Neural crest cell (in vitro differentiated cells): ENCODE measurements at places on chromosomes 4 and X.

DNA sequence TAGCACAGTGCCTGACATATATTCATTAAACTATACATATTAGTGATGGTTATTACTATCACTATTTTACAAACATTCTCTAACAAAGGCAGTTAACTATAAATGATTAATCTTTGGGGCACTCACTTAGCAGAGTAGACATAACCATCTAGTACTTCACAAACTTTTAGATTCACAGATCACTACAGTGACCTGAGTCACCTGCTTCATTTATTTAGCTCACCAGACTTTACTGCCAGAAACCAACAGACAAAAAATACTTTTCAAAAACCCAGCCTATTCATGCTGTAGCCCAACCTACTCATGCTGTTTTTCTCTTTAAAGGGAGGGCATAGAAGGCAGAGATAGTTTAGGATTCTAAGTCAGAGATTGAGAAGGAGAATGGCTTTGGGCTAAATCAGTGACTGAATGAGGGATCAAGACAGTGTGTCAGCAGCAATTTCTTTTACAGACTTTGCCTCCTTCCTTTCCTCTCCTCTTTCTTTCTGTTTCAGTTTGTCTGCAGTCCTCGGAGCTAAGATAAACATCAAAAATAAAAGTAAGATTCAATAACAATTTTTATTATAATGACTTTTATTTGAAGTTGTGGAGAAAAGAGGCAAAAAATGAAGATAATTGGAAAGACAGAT is 34.7 kb upstream of the PDE5A start:
- peaks cover 34% of the 10 kb centered on the region for H3K4me1 ChIP-seq
- peak overlapping the region; percentile 58 for H3K27ac ChIP-seq
- H3K4me3 ChIP-seq: no peak overlapping the region
- no peaks in the 10 kb centered on the region for H3K27me3 ChIP-seq
- H3K36me3 ChIP-seq: no peaks in the 10 kb centered on the region

DNA sequence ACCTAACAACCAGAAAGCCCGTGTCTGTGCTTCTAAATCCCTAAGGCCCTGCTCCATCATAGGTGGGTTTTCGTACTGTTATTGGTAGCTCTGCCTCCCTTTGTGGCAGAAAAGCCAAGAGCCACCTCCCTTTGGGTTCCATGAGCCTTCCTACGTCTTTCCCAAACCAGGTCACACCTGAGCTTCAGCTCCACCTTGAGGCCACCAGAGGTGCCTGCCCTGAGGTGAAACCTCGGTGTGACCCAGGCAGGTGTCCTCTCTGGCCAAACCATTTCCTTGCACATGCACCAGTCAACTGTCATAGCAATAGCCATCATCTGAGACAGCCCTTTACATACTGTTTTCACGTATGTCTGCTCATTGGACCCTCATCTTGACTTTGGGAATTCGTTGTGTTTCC is 188.0 kb upstream of the RBPJ start:
- H3K27me3 ChIP-seq: no peaks in the 10 kb centered on the region
- H3K4me3 ChIP-seq: no peak overlapping the region
- no peak overlapping the region for H3K27ac ChIP-seq
- H3K4me1 ChIP-seq: no peaks in the 10 kb centered on the region
- H3K36me3 ChIP-seq: no peaks in the 10 kb centered on the region

DNA sequence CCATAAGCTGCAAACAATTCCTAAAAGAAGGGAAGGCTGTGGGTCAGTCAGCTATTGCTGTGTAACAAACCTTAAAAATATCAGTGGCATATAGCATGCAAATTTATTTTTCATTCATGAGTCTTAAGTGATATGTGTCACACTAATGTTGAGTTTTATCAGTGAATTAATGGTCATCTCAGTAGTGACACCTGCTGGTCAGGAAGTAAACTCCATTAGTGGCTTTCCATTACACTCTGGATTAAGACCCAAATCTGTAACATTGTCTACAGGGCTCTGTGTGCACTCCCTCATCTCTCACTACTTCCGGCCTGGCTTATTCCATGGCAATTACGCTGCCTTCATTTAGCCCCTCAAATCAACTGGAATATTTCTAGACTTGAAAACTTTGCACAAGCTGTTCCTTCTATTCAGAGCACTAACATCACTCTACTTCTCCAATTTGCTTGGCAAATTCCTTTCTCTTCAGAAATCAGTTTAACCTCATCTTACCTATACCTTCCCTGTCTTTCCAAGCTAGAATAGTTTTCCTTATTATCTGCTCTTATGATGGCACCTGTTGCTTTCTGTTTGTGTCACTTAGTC is 217.3 kb upstream of the TAPT1 start:
- no peak overlapping the region for H3K4me3 ChIP-seq
- DNase-seq: no peak
- H3K36me3 ChIP-seq: no peaks in the 10 kb centered on the region
- no peaks in the 10 kb centered on the region for H3K4me1 ChIP-seq

DNA sequence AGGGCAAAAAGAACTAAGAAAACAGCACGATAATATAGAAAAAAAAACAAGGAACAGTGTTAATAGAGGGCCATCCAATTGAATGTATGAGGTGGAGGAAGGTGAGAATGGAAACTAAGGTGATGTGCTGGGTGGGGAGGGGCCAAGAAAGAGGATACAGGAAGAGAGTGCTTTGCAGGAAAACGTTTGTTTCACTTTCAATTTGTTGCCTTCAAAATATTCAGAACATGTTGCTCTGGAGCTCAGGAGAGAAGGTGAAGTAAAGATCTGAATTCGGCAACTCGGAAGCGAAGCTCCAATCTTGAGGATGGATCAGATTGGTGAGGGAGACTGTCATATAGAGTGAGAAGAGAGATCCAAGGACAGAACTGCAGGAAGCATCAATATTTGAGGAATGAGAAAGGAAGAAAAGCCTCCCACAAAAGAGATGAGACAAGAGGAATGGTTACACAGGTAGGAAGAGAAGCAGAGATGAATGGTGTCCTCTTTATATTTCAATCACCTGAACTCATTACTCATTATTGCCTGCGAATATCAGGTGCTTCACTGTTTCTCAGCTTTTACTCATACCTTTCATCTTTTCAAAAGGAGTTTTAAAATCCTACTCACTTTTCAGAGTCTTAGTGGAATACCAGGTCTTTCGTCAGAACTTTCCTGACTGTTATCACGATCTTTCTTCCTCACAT is 14.7 kb upstream of the SEC24D start:
- H3K4me3 ChIP-seq: no peak overlapping the region
- H3K36me3 ChIP-seq: no peaks in the 10 kb centered on the region

DNA sequence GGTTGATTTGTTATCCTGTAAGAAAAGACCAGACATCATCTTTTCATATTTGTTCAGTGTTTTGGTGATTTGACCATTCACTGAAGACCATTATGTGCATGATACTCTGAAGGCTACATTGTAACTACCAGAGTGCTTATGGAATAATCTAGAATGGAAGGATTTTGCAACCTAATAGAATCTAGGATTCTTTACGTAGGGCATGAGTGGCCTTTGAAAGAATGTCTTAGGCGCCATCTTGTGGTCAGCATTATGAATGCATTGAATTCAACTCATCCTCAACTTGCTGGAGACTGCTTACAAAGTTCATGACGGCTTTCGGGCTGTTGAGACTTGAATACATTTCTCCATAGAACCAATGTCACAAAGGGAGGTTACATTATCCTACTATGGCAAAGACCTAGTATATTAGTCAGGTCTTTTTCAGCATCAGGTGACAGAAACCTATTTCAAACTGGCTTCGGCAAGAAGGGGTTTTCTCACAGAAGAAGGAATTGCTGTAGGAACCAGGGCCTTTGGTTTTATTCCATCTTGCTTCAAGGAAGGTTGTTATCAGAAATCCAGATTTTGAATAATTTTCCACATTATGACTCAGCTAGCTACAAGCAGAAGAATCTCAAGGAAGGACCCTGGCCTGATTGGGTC is 104.1 kb downstream of the GPAT3 start:
- H3K4me1 ChIP-seq: no peaks in the 10 kb centered on the region
- H3K36me3 ChIP-seq: no peaks in the 10 kb centered on the region
- peaks cover 31% of the 10 kb centered on the region for H3K27me3 ChIP-seq
- peak; percentile 71 for DNase-seq
- no peak overlapping the region for H3K27ac ChIP-seq

- H3K4me3 ChIP-seq: no peak overlapping the region
- H3K27ac ChIP-seq: no peak overlapping the region
- H3K36me3 ChIP-seq: no peaks in the 10 kb centered on the region
- no peaks in the 10 kb centered on the region for H3K27me3 ChIP-seq
- no peak for DNase-seq
Measured at GRCh38 chr4:130486186-130486585, 1390.2 kb downstream of the C4orf33 start.

- H3K36me3 ChIP-seq: no peaks in the 10 kb centered on the region
- no peaks in the 10 kb centered on the region for H3K27me3 ChIP-seq
- H3K4me1 ChIP-seq: no peaks in the 10 kb centered on the region
- H3K27ac ChIP-seq: no peak overlapping the region
Measured at GRCh38 chr4:41982716-41983115, 1.2 kb downstream of the DCAF4L1 start.

DNA sequence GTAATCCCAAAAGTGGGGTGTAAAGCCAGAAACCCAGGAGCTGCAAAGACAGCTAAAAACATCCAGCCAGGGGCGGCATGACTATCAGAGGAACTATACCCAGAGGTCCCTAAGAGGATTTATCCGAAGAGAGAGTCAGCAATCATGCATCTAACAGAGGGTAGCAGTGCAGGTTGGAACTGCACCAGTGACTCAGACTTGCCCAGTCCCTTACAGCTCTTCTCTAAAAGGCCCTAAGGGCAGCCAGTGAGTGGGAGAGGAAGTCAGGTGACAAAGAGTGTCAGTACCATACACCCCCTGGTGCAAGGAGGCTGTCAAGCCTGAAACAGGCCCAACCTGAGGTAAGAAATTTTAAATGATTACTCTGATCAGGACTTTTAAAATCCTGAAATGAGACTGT is 88.1 kb downstream of the CAMK2D start:
- peaks cover 8% of the 10 kb centered on the region for H3K4me1 ChIP-seq
- H3K27me3 ChIP-seq: no peaks in the 10 kb centered on the region
- H3K4me3 ChIP-seq: no peak overlapping the region
- DNase-seq: no peak

DNA sequence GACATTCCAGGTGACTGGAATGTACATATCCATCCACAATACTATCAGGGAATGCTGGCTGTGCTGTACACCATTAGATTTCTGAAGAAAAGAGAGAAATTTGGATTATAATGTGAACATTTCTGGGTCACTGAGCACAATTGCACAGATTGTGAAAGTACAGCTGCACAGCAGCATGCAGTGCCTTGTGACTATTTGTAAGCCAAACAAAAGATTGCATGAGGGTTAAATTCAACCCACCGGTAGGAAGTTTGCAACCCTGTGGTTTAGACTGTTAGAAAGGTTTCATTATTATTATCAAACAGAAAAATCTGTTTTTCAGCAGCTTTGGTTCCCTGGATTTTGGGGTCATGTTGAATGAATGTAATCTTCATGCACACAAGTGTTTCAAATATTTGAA is 24.5 kb downstream of the DDIT4L start:
- no peak overlapping the region for H3K27ac ChIP-seq
- H3K4me3 ChIP-seq: no peak overlapping the region
- DNase-seq: no peak
- peaks cover 23% of the 10 kb centered on the region for H3K4me1 ChIP-seq
- peaks cover 5% of the 10 kb centered on the region for H3K27me3 ChIP-seq

GRCh38 chr4:53943345-53944085 is 120.9 kb downstream of the CHIC2 start:
- peaks cover 12% of the 10 kb centered on the region for H3K36me3 ChIP-seq
- no peaks in the 10 kb centered on the region for H3K4me1 ChIP-seq
- H3K4me3 ChIP-seq: no peak overlapping the region
- no peaks in the 10 kb centered on the region for H3K27me3 ChIP-seq
- no peak for DNase-seq
- H3K27ac ChIP-seq: no peak overlapping the region

DNA sequence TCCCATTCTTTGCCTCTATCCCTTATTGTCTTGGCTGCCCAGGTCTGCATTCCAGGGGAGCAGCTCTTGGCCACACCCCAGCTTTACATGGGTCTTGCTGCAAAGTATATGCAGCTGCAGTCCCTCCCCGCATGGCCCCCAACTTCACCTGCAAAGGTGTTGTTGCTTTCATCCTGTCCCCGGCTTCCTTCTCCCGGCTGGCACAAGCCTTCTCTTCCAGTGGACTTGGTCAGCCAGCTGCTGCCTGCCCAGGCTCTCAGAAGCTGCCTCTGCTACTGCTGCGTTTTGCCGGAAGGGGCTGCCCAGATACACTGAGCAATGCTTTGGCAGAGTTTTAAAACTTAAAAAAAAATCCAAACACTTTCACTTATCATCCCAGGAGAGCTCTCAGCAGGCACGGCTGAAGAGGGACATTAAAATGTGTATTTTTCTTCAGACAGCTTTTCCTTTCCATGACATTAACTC is 121.2 kb upstream of the PDLIM3 start:
- H3K36me3 ChIP-seq: no peaks in the 10 kb centered on the region
- DNase-seq: no peak
- H3K4me3 ChIP-seq: no peak overlapping the region
- H3K4me1 ChIP-seq: peaks cover 39% of the 10 kb centered on the region
- H3K27me3 ChIP-seq: no peaks in the 10 kb centered on the region
- no peak overlapping the region for H3K27ac ChIP-seq

- peaks cover 7% of the 10 kb centered on the region for H3K36me3 ChIP-seq
- DNase-seq: no peak
- H3K4me1 ChIP-seq: peaks cover 7% of the 10 kb centered on the region
- H3K27ac ChIP-seq: no peak overlapping the region
Measured at GRCh38 chr4:675036-675882, 917 bp downstream of the MYL5 start.

- H3K4me1 ChIP-seq: peaks cover 14% of the 10 kb centered on the region
- peak overlapping the region; percentile 58 for H3K27ac ChIP-seq
- no peaks in the 10 kb centered on the region for H3K27me3 ChIP-seq
- H3K36me3 ChIP-seq: peaks cover 2% of the 10 kb centered on the region
Measured at GRCh38 chr4:88101165-88101564, 57.3 kb downstream of the ABCG2 start.

DNA sequence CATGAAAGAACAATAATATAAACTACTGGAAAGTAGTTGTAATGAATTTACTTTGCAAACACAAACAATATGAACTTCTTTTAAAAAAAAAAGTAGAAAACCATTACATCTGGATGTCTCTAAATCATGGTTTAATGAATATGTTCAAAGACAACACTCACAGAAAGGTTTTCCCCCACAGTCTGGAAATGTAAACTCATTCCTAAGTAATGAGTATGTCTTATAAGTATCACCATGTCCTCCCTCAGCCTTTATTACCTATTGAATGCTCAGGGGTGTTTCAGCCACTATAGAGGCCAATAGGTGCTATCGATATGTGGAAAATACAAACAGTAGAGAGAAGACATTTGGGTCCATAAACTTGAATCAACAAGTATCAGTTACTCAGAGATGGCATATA is 186.7 kb downstream of the PALLD start:
- peaks cover 8% of the 10 kb centered on the region for H3K36me3 ChIP-seq
- no peak for DNase-seq
- no peaks in the 10 kb centered on the region for H3K27me3 ChIP-seq
- no peaks in the 10 kb centered on the region for H3K4me1 ChIP-seq
- H3K4me3 ChIP-seq: no peak overlapping the region
- no peak overlapping the region for H3K27ac ChIP-seq

- peaks cover 44% of the 10 kb centered on the region for H3K4me1 ChIP-seq
- H3K27me3 ChIP-seq: no peaks in the 10 kb centered on the region
- peaks cover 12% of the 10 kb centered on the region for H3K36me3 ChIP-seq
Measured at GRCh38 chr4:70991596-70991995, 1.9 kb upstream of the DCK start.

- H3K36me3 ChIP-seq: no peaks in the 10 kb centered on the region
- H3K27me3 ChIP-seq: peaks cover 88% of the 10 kb centered on the region
- DNase-seq: no peak
- no peak overlapping the region for H3K27ac ChIP-seq
- no peak overlapping the region for H3K4me3 ChIP-seq
- H3K4me1 ChIP-seq: peaks cover 20% of the 10 kb centered on the region
Measured at GRCh38 chrX:642436-643240, 12.0 kb downstream of the SHOX start.
